ENCODE measurements at places on chromosomes 6 and 20.

- no peak for DNase-seq
Measured at GRCh38 chr6:16361861-16362260, 123.5 kb downstream of the GMPR start.

DNA sequence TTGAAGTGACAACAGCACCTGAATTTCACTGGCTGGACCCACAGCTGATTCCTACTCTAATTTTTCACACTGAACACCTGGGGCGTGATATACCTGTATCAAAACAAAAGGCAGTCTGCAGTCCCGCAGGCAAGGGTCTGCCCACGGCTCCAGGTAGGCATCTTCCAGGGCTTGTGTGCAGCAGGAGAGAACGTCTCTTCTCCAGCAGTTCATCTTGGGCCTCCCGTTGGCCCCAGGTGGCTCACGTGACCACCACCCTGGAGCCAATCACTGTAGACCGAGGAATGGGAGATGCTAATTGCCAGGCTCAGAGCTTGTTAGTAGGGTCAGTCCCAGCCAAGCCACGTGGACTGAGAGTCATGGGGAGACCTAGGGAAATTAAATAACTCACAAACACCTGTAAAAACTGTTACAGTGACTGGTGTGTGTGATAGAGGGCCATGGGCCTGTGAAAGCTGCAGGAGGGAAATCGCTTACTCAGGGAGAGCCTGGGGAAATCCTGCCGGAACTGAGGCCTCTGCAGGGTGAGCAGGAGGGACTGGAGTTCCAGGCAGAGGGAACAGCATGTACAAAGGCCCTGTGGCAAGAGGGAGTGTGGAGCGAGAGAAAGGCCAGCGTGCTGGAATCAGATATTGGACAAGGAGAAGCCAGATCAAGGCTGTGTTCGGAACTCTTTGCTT lies 83.4 kb downstream of the EYA2 start:
- no peak for DNase-seq

GRCh38 chr6:6218759-6219085 lies 101.7 kb downstream of the F13A1 start:
- DNase-seq, result no peak

DNA sequence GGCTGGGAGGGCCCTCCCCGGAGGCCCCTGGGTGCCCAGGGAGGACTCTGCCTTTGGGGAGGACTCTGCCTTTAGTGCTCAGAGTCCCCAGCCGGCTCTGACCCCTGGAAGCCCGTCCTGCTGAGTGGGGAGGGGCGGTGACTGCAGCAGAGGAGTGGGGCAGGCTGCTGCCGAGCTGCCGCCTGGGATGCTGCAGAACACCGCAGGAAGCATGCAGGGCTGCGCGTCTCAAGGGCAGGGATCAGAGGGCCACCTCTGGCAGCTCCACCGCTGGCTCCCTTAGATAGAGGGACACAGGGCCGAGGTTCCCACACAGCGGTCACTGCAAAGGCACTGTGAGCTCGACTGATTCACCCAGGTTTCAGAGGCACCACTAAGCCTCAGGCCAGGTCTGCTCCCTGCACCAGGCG lies 82.2 kb upstream of the GATA5 start:
- no peak for DNase-seq

DNA sequence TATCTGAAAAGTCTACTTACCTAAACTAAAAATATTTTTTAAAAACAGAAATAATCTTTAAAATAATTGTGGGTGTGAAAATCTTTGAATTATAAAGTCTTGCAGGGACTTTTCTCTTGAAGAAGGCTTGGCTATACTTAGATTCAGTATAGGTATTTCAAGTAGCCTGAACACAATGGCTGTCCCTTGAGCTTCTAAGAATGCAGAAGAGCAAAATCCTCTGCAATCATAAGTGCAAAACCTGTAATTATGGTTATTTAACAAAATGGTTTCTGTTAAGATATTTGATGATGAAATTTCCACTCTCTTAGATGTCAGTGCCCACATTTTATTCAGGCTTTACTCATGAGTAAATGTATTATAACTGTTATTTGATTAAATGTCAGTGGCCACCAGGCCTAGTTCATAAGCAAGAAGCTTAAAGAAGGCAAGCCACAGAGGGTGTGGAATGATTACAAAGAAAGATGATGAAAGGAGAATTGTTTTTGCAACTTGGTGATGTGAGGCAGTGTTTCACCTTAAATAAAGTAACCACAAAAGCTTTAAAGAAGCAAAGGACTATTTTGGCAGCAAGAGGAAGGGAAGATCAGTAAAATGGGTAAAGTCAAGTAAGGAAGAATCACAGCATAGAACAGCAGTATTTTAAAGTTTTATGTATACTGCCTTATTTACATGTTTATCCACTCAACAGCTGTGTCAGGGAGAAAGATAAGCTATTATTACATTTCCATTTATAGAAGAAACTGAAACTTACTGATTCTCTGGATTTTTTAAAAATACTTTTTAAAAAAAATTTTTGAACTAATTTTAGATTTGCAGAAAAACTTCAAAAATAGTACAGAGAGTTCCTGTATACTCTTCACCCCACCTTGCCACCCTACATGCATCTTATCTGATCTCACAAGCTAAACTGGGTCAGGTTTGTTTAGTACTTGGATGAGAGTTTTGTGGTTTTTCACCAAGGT lies 351.2 kb upstream of the RUNX2 start:
- no peak for DNase-seq

DNA sequence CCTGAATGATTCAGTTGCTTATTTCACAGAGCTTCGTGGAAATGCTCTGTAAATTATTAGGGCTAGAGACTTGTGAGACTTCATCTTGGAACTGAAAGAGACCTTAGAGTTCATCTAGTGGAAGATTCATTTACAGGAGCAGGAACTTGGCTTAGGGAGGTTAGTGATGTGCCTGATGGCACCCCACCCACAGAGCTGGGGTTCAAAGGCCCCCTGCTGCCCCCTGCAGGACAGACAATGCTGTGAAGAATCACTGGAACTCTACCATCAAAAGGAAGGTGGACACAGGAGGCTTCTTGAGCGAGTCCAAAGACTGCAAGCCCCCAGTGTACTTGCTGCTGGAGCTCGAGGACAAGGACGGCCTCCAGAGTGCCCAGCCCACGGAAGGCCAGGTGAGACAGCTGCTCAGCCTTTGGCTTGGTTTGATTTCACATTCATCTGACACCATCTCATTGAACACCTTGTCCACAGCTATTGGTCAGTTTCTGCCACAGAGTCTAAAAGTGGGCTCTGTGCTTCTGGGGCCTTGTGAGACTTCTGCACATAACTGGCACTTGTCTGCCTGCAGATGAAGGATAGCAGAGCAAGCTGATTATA lies 25.1 kb downstream of the MYBL2 start:
- peak; percentile 57 for DNase-seq

- DNase-seq, result no peak
Measured at GRCh38 chr20:9078826-9079731, 10.2 kb downstream of the PLCB4 start.

DNA sequence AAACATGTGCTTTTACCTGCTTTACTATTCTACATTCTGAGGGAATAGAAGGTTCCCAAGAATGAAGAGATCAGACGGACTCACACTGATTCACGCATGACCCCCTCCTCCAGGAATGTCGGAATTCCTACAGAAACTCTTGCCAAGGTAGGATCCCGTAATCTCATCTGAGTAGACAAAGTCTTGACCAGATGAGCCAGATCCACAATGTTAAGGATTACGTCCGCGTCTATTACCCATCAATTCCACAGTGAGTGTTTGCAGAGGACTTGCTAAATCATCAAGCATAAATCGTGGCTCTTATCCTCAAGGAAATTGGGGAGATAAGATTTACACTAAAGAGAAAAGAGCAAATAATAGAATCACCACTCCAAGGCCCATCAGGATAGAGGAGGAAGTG lies 245.9 kb upstream of the FOXQ1 start:
- no peak for DNase-seq

GRCh38 chr6:166556863-166557322 lies 29.6 kb downstream of the RAMACL start:
- no peak for DNase-seq

- DNase-seq, result no peak
Measured at GRCh38 chr20:49862607-49863200, 50.1 kb downstream of the SLC9A8 start.

Data from HuH-7.5 (cell line).